ENCODE measurements at places on chromosomes 4 and X.

- no peak for DNase-seq
Measured at GRCh38 chrX:110153896-110154295, 151.0 kb downstream of the TMEM164 start.

- DNase-seq, result peak; percentile 18
Measured at GRCh38 chr4:104491481-104492182, 3.1 kb downstream of the CXXC4 start.

DNA sequence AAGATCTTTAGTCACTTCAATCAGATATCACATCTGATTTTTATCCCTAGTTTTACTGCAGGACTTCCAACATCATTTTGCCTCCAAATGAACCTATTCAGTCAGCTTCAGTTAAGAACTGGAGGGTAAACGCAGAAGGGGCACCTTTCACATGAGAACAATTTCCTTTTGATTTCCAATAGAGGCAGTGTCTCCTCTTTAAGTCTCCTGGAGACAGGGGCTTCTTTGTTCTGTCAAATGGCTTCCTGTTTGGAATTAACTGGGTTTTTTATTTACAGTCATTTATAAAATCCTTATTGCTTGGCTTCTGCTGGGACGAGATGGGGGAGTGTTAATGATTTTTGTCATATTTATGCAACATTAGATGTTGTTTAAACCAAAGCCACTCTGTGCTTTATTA is 164.0 kb downstream of the STK32B start:
- no peak for DNase-seq

- DNase-seq, result no peak
Measured at GRCh38 chrX:133468051-133468450, 52.8 kb upstream of the GPC4 start.

- no peak for DNase-seq
Measured at GRCh38 chr4:93469560-93469959, 359.0 kb upstream of the ATOH1 start.

DNA sequence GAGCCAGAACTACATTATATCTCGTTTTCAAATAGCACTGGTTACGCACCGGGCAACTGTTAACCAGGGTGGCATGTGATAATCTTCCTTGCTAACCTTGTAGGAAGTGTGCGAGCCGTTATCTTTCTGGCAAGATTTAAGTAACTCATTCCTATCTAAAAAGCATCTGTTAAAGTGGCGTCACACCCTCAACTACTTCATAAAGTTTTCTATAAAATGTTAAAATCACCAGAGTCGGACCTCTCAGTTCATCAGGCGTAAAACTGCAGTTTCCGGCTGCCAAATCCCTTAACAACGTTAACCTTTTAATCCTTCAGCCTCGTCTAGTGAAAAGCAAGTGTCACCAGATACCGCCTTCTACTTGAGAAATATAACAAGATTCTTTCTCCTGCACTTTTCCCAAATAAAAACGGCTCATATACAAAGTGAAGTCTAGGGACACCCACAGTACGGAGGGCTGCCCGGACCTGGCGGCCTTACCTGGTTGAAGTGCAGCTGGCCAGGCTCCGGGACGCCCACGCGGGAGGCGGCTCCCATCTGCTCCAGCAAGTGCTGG is 1.2 kb downstream of the SLC39A8 start:
- DNase-seq, result no peak

DNA sequence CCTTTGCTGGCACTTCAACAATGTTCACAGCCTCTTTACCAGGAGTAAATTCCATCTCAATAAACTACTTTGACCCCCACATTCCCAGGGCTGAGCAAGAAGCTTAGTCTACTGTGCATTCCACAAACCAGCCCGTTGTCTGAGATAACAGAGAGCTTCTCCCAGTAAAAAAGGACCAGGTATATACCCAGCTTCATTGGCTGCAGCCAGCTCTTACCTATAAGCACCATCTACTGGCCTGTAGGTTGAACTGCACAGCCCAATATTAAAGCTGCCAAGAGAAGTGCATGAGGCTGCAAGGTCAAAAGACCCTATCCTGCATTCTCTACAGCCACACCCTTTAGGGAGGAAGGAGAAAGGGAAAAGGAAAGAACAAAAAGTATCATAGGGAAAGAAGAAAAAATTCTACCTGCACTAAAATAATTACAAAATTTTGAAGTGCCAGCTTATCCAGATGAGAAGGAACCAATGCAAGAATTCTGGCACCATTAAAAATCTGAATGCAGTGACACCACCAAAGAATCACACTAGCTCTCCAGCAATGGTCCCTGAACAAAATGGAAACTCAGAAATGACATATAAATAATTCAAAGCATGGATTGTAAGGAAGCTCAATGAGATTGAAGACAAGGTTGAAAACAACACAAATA is 45.7 kb upstream of the INTU start:
- DNase-seq, result peak; percentile 40

- no peak for DNase-seq
Measured at GRCh38 chr4:178577933-178578332, 1135.7 kb upstream of the AGA start.

DNA sequence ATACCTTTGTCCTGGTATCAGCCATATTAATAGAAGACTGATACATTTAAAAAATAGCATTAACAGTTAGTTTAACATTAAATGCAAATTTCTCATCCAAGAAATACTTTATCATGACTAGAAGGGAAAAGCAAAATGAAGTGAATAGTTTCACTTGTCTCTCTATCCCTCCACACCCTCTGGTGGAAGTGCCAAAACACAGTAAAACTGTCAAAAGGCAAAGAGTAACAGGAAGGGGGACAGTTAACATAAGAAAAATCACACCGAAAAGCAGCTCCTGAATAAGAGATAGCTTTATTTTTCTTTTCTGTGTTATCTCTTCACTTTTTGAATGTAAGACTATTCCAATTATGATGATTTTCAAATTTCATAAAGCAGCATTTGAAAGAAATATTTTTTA is 187.2 kb downstream of the FBXW7 start:
- no peak for DNase-seq

DNA sequence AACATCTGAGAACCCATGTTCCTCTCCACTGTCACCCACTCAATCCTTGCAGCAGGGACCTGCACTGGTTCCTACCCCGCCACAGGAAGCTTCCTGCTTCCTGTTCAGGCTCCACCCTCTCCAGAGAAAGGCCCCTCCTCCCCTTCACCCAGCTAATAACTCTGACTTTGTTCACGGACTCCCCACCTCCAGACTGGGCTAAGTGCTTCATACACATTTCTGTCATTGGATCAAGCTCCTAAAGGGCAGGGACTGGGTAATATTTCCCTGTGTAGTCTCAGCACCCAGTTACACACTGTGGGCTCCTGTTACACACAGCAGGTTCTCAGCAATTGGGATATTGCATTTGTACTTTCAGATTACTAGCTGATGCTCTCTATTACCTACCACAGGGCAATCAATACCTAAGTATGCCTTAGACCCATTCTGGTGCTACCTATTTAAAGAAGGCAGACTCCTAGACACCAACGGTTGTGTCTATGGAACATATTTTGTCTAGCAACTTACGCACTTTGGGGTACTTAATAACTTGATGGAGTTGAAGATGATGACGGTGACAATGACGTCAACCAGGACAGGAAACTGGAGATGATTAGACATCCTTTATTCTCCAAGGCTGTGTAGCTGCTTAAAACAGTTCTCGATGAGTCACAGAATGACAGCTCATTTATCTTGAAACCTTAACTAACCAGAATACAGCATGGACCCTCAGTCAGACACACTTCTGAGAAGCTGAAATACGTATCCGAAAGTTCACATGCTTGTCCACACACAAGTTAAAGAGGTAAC is 58.1 kb downstream of the MAML3 start:
- peak; percentile 100 for DNase-seq

GRCh38 chr4:110009550-110009949 is 96.9 kb downstream of the EGF start:
- no peak for DNase-seq
